ENCODE measurements at places on chromosomes 16 and 17.

DNA sequence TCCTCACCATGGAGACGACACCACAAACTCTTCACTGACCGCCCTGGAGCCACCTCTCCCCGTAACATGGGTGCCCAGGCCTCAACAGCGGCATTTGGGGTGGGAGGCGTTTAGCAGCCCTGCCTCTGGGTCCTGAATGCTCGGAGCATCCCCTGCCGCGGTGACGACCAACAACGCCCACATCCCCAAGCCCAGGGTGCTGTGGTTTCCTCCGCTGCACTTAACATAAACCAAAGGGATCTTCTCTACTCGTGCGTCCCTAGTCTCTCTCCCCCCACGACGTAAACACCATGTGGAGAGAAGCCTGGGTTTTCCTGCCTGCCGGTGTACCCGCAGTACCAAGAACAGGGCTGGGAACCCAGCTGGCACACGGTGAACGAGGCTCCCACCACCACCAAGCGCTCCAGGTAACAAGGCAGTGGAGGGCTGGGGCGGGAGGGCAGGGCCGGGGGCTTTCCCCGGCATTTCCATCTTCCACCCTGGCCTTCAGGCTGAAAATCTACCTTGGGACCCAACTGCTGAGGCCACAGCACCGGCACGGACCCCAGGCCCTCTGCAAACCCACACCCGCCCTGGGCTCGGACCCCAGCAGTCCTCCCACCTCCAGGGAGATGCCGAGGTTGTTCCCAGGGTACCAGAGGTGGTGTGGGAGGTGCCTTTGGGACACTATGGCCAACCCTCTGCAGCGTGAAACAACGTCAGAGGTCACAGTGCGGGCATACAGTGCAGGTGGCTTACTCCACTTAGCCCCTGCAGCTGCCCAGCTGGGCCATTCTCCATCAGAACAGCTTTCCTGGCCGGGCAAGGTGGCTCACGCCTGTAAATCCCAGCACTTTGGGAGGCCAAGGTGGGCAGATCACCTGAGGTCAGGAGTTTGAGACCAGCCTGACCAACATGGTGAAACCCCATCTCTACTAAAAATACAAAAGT lies 54.3 kb downstream of the TIMM22 start:
- H3K4me1 ChIP-seq = peaks cover 4% of the 10 kb centered on the region
- H3K27ac ChIP-seq = no peak overlapping the region
- no peaks in the 10 kb centered on the region for H3K27me3 ChIP-seq
- DNase-seq = no peak

GRCh38 chr16:3974751-3975150 lies 94.2 kb upstream of the CREBBP start:
- H3K4me1 ChIP-seq = no peaks in the 10 kb centered on the region
- no peak overlapping the region for H3K4me3 ChIP-seq
- H3K36me3 ChIP-seq = peaks cover 18% of the 10 kb centered on the region

GRCh38 chr17:7478276-7479212 lies 887 bp downstream of the ZBTB4 start:
- peak; percentile 74 for DNase-seq
- H3K4me1 ChIP-seq = peaks cover 63% of the 10 kb centered on the region

DNA sequence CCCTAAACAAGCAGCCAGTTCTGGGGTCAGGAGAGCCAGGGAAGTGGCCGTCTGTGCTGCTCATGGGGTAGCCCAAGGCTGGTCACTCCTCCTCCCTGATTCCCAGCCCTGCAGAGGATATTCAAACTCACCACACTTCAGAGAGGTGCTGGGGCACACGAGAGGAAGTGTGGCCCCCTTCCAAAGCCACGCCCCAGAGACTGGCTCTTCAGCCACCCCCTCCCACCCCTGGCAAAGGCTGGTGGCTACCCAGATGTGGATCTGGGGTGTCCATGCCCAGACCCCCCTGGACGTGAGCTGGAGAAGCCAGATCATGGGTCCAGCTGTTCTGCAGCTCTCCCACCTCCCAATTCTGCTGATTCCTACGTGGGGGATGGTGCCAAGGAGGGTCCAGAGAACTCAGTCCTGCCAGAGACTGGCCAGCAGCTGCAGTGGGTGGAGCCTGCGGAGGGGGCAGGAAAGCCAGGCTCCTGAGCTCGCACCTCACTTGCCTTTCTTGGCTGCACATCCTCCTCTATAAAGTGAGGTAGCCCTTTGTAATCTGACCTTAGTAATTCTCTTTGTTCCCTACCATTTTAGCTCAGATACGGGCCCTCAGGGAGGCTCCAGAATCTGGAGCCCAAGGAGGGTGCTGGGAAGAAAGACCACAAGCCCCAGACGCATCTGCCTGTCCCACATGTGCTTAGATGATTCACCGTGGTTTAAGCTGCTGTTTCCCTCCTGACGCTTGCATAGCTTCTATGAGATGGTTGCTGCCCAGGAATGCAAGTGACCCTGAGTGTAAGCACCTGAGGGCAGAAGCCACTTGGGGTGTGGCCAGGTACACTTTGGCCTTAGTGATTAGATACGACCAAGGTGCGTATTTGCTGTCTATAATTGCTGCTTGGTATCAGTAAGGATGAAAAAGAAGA lies 15.3 kb downstream of the SDK2 start:
- H3K4me1 ChIP-seq = no peaks in the 10 kb centered on the region
- H3K27me3 ChIP-seq = no peaks in the 10 kb centered on the region
- H3K36me3 ChIP-seq = no peaks in the 10 kb centered on the region
- no peak for DNase-seq
- H3K4me3 ChIP-seq = no peak overlapping the region

DNA sequence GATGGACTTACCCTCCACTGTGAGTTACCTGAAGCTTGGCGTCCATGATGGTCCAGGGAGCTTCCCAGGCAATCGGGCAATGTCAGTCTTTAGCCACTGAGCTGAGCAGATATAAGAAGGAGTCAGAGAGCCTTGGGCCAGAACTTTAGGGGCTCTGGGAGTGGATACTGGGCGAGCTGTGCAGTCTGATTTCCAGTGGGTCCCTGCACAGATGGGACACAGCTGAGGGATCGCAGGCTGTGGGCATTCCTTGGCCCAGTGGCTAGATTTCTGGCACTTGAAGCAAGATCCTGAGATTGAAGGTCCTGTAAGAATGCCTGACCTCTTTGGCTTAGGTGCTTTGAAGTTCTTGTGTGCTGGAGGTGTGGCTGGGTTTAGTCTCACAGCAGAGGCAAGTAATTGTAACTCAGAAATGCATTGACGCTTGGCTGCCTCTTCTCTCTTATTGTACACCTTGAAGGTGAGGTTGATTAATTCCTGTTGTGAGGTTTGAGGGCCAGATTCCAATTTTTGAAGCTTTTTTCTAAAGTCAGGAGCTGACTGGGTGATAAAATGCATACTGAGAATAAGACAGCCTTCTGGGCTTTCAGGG lies 2283.8 kb downstream of the TP53TG3F start:
- H3K4me3 ChIP-seq = no peak overlapping the region
- H3K27ac ChIP-seq = no peak overlapping the region
- H3K4me1 ChIP-seq = no peaks in the 10 kb centered on the region
- no peak for DNase-seq
- H3K36me3 ChIP-seq = no peaks in the 10 kb centered on the region
- H3K27me3 ChIP-seq = no peaks in the 10 kb centered on the region

DNA sequence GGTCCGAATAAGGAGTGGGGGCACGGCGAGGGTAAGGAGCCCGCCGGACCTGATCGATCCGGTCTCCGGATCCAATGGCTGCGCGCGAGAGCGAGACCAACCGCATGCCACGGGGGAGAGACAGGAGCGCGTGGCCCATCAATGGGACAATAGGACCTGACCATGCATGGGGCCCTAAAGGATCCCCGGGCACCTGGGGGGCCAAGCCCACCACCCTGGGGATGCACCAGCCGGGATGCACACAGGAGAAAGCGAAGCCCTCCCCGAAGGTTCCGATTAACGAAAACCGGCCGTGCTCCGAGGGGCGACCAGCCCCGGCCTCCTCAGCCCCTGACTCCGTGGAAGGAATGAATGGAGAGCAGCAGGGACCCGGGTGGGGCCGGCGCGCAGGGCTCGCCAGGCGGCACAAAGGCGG lies 525 bp downstream of the JPT1 start:
- no peaks in the 10 kb centered on the region for H3K27me3 ChIP-seq
- peak; percentile 24 for DNase-seq
- H3K4me1 ChIP-seq = peaks cover 21% of the 10 kb centered on the region
- no peaks in the 10 kb centered on the region for H3K36me3 ChIP-seq

GRCh38 chr16:66512272-66513110 lies 37.4 kb downstream of the TK2 start:
- no peak overlapping the region for H3K4me3 ChIP-seq
- H3K27ac ChIP-seq = no peak overlapping the region
- H3K36me3 ChIP-seq = no peaks in the 10 kb centered on the region
- H3K4me1 ChIP-seq = peaks cover 39% of the 10 kb centered on the region

- no peak overlapping the region for H3K4me3 ChIP-seq
- H3K4me1 ChIP-seq = no peaks in the 10 kb centered on the region
- no peak overlapping the region for H3K27ac ChIP-seq
- no peak for DNase-seq
These were observed 19.4 kb downstream of the CMTM4 start for GRCh38 chr16:66677179-66677578.

DNA sequence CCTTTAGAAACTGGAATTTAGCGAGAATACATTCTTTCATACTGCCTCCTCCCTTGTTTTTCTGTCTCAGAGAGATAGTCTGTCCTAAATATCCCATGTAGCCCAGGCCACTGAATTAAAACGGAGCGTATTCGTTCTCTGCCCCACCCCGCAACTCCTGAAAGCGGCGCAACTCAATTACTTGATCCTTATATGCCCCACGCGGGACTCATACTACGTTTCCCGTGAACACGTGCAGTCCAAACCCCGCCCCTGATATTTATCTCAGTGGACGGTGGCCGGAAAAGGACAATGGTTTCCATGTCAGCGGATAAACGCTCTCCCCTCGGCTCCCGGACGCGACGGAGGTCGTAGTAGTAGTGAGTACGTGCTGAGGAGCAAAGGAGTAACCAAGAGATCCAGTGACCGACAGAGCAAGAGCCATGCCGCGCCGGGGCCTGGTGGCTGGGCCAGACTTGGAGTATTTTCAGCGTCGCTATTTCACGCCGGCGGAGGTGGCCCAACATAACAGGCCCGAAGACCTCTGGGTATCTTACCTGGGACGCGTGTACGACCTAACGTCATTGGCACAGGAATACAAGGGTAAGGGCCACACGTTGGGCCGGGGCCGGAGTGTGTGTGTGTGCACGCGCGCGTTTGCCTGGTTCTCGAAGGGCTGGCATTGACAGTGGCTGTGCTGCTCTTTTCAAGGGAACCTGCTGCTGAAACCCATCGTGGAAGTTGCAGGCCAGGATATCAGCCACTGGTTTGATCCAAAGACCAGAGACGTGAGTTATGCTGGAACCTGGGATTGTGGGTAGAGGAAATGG lies at the start of gene CYB5D1:
CYB5D1 (plus strand) TSS at position 291 of the 809 bp plus-strand sequence; CDS start at position 423, 132 bp downstream.
- H3K4me1 ChIP-seq = peaks cover 27% of the 10 kb centered on the region
- H3K27me3 ChIP-seq = no peaks in the 10 kb centered on the region
- peaks cover 2% of the 10 kb centered on the region for H3K36me3 ChIP-seq
- peak within 1 kb of the TSS; percentile 86 for H3K4me3 ChIP-seq
- H3K27ac ChIP-seq = peak within 1 kb of the TSS; percentile 92
- DNase-seq = peak; percentile 85

- no peak for DNase-seq
- no peaks in the 10 kb centered on the region for H3K36me3 ChIP-seq
- no peak overlapping the region for H3K4me3 ChIP-seq
- H3K4me1 ChIP-seq = peaks cover 17% of the 10 kb centered on the region
These were observed 58.8 kb downstream of the RPTOR start for GRCh38 chr17:80603396-80603795.

GRCh38 chr16:1297018-1297696 lies 12.3 kb upstream of the UBE2I start:
- no peak for DNase-seq
- no peak overlapping the region for H3K4me3 ChIP-seq
- no peak overlapping the region for H3K27ac ChIP-seq
- peaks cover 5% of the 10 kb centered on the region for H3K27me3 ChIP-seq

DNA sequence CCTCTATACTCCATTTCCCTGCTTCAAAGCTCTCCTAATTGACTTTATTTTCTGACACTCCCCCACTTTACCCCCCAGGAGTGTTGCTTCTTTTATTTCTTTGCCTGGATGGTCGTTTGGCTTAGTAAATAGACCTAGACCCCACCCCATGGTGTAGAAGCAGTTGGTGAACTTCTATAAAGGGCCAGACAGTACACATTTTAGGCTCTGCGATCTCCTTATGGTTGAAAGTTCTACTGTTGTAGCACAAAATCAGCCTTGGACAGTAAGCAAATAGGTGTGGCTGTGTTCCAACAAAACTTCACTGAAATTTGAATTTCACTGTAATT lies 31.9 kb downstream of the ZNF287 start:
- H3K4me1 ChIP-seq = peaks cover 16% of the 10 kb centered on the region
- no peaks in the 10 kb centered on the region for H3K27me3 ChIP-seq
- no peak overlapping the region for H3K4me3 ChIP-seq
- H3K27ac ChIP-seq = no peak overlapping the region

GRCh38 chr16:89202422-89203215 lies 2.3 kb upstream of the SLC22A31 start:
- H3K4me1 ChIP-seq = peaks cover 15% of the 10 kb centered on the region
- H3K27me3 ChIP-seq = peaks cover 26% of the 10 kb centered on the region
- DNase-seq = no peak
- H3K27ac ChIP-seq = no peak overlapping the region

DNA sequence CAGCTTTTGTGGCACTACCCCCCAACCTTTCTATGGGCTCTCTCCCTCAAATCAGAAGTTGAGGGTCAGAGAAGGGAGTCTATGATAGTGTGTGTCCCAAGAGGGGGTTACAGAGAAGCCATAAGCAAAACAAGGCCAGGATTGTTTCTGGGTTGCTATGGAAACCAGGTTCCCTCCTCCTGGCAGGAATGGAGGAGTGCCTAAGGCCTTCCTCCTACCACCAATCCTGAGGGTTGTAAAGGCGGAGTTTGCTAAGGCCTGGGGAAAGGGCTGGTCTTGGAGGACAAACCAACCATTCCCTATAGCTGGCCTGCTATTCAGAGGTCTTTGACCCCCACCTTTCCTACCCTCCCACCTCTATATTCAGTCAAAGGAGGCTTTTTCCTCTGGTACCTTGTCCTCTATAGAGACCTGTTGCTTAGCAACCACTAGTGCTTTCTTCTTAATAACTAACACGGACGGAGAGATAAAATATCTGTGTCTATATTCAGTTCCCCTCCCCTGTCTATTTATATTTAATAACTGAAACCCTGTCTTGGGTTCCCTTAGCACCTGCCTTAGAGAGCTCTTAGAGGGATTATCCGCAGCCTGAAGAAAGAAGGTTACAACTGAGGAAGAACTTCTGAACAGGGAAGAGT lies 43.4 kb downstream of the NEUROD2 start:
- peaks cover 26% of the 10 kb centered on the region for H3K36me3 ChIP-seq
- no peak overlapping the region for H3K4me3 ChIP-seq
- no peak for DNase-seq
